Esophagus mucosa (tissue), 1 donor: ENCODE measurements at places on chromosomes 2 and 18.

GRCh38 chr2:126059379-126059778 lies 596.6 kb upstream of the GYPC start:
- ATAC-seq = no peak

DNA sequence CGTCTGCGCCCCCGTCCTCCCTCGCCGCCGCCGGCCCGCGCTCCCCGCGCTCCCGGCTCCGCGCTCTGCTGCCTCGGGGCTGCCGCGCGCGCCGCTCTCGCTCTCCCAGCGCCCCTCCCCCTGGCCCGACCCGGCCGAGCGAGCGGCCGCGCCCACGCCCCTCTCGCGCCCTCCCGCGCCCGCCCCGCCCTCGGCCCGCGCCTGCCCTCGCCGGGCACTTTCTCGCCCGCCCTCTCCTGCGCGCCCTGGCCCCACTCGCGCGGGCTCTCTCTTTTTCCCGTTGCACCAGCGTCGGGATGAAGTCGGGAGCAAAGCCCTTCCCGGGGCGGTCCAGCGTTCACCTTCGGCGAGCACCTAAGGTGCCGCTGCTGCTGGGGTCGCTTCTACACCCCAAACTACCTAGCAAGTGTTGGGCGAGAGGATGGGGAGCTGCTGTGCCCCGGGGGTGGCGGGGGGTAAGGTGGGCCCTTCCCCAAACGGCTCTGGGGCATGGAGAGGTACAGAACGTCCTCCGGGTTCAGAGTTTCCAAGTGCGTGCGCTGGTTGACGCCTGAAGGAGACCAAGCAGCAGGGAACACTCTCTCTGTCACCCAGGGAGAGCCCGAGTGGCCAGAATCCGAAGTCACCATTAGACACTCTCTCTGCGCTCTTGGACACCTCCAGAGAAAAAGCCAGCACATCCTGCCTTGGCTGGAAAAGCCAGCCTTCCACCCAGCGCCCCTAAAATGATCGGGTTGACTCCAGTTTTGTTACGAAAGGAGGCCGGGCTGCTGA lies at the start of gene COLEC12:
Gene COLEC12, minus strand, starts transcription at position 70 of the 774 bp plus-strand sequence. CDS start 187 bp downstream, outside the sequence.
- peak; percentile 24 for ATAC-seq

DNA sequence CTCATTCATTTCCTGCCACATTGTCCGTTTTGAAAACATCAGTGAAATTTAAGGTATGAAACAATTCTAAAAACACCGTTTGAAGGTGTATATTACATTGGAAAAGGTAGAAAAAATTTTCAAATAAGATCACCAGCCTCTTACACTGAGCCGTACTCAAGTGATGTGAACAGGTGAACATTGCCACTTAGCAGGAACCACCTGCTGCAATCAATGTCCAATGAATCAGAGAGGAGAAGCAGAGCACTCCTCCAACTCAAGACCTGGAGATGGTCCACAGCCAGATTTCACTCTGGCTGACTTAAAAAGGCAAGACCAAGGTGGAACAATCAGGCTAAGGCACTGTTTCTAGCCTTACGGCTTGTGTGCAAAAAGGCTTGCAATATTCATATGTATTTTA lies 110.3 kb upstream of the TTN start:
- no peak for ATAC-seq

DNA sequence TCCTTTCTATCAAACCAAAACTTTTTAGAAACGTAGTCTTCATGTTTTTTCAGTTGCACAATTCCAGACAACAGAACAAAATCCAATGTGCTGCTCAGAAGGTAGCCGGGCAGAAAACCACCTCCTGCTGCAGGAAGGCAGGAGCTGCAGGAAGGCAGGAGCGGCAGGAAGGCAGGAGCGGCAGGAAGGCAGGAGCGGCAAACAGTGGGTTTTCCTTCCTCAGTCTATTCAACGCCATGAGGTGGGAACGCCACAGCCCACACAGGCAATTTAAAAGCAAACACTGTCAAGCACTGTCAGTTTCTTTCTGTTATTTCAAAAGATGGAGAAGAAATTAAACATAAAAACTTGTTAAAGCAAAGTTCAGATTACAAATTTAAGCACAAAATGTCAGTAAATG lies 601.2 kb upstream of the SALL3 start:
- ATAC-seq = no peak

DNA sequence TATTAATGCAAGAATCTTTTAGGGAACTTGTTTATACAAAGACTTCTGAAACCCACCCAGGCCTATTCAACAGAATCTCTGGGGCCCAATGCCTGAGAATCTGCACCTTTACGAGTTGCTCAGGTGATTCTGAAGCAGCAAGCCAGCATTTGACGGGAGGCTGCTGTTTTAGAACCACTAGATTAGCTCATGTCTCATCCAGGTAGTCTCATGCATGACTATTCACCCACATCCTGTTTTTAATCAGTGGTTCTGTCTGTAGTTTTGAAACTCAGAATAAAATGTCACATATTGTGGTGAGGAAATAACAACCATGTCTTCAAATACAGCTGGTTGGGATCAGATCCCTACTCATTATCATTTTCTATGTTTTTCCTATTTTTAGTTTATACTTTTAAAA lies 39.5 kb downstream of the CYTIP start:
- ATAC-seq = peak; percentile 81

DNA sequence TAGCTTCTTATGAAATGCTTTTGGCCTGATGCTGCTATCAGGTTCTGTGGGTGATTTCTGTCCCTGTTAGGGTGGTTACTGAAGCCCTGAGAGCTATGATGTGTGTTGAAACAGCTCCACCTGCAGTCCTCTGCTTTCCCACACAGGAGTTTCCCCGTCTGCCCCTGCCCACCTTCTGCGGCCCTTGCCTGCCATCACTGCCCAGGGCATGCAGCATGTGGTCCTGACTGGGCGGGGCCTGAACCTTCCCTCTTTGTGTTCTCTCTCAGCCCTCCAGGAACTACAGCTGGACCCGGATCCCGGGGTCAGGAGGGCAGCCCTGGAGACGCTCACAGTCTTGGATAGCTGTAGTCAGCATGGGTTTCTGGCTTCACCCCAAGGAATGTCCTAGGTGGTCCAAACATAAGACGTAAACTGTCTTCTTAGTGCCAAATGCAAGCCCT lies 21.4 kb downstream of the HJURP start:
- ATAC-seq = peak; percentile 39

DNA sequence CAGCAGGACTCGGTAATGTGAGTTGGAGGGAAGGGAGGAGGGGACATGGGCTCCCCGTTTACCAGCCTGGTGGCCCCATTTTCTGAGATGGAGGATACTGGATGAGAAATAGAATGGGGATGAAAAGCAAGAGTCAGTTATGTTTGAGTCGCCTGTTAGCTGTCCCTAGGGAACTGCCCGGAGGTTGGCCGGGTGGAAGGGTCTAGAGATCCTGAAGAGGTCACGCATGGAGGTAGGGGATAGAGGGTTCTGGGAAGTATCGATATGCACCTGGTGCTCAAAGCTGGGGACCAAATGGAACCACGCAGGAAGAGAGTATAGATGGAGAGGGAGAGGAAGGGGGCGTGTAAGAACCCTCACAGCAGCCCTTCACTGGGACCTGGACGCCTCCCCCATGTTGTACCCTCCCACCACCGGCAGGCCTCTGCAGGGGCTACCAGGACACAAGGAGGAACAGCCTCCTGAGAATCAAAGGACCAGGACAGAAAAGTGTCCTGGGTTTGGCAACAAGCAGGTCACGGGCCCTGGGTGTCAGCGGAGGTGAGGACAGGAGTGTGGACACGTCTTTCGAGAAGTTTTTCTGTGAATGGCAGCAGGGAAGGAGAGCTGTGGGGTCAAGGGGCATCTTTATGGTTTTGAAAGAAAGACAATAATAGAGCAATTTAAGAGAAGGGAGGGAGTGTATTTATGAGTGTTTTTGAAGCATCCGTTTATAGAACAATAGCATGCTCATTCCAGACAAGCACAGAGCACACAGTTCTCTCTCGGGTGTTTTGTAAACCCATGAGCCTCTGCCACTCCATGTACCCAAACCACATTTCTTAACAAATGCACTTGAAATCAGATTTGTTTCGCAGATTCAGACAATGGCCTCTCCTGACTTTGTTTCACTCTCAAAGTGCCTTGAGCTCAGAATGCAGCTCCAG lies 132.2 kb downstream of the SMAD7 start:
- no peak for ATAC-seq
